Suppressor macrophage treated with lipopolysaccharide for 4 hours (primary cell): ENCODE measurements at places on chromosomes 2 and 18.
A peak's percentile ranks its signal among the peaks of the same experiment; 100 is the strongest.

DNA sequence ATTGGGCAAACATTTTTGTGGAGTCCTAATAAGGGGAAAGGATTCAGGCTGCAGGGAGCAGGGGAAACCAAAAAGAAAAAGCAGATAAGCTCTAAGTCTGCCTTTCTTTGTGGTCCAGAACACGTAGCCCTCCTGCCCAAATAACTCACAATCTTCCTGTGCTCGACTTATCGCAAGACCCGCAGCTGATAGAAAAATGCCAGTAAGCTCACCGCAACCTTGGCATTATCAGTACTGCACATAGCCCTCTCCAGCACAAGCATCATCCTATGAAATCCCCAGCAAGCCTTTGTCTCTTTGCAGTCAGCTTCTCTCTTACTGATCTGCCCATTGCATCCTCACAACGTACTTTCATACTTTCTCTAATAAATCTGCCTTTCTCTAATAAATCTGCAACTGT is 202.4 kb upstream of the HNRNPA3 start:
- no peak for DNase-seq

DNA sequence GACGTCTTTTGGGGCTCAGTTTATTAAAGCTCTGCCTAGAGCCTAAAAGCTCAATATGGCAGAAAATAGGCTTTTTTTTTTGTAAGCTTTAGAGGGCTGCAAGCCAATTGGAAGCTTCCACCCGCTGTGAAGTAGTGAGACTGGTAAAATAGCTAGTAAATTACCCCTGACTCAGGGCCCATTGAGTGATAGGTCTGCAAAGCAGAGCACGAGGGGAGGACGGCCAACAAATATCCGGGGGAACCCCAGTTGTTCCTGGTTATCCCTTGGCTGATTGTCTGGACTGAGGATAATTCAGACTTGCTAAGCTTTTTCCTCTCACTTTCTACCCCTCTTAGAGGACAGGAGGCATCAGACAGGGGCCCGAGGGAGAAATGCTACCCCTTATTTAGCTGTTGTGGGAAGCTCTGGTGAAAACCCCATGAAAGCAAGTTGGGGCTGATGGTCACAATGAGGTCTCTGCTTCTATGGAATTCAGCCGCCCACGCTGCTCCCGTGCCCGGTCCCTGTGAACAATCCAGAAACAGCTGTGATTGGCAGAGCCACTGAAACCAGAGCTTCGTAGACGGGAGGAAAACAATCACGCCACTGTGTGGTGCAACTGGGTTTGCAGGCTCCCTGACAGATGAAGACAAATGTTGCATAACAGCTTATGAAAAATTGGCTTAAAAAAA is 141.9 kb upstream of the LGALSL start:
- peak; percentile 86 for DNase-seq

DNA sequence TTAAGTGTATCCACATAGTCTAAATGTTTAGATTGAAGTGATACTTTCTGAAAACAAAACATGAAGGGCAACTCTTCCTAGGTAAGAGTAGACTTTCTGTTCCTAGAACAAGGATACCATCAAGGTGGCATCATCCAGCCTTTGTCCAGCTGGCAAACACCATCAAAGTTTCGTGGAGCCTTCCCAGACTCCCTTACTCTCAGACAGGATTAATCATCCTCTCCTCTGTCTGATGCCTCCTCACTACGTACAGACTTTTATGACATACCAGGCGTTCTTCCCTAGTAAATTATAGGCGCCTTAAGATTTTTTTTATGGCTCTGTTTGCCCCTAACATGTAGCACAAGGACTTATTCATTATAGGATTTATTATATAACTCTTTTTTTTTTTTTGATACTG is 29.4 kb upstream of the ASNSD1 start:
- DNase-seq: no peak

DNA sequence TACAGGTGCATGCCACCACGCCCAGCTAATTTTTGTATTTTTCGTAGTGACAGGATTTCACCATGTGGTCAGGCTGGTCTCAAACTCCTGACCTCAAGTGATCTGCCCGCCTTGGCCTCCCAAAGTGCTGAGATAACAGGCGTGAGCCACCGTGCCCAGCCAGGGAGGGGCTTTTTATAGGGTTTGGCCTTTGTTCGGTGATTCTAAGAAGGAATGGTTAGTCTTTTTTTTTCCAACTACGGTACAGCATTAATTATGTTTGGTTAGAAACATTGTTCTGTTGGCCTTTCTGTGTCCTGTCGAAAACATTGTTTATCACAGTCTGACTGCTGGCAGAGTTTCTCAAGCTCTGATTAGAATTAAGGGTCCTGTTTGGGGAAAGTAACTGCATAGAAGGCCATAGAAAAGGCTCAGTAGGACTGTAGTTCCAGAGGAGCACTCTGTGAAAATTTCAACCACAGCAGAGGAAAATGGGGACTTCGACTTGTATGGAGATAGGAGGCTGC is 19.3 kb upstream of the SMCHD1 start:
- no peak for DNase-seq

GRCh38 chr2:172586245-172586891 is 30.5 kb downstream of the PDK1 start:
- DNase-seq: no peak

DNA sequence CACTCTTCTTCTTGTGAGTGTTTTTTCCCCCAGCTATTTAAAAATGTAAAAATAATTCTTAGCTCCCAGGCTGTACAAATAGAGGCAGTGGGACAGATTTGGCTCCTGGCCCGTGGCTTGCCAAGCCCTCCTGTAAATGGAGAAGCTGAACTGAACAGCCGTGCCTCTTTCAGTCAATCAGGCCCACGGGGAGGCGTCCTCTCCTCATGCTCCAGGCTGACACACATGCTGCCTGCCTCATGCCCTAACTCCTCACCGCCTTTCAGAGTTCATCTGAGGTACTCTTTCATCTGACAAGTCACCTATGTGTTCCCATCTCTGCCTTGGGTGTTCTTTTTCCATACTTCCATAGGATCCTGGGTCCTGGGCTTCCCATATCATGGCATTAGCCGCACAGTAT is 58.9 kb downstream of the BMP10 start:
- peak; percentile 67 for DNase-seq

DNA sequence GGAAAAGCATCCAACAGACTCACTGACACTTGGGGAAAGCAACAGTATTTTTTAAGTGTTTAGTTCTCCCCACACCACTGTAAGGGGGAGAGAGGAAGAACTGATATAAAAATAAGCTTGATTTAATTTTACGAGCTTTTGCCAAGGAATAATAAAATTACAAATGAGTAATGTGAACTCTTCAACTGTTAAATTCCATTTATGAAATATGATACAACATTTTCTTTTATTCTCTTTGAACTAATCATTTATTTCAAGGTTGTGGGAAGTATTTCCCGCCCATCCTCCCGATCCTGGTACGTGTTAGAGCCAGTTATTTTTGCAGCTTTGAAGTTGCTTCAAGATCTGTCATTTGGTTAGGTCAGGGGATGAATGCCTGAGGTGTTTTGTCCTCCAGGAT is 35.2 kb downstream of the WDPCP start:
- no peak for DNase-seq

- no peak for DNase-seq
Observed at GRCh38 chr2:213834331-213834730, 550.1 kb downstream of the SPAG16 start.

- DNase-seq: no peak
Observed at GRCh38 chr2:96336104-96336775, 674 bp downstream of the NCAPH start.
